ENCODE measurements at places on chromosomes 4 and X.

- DNase-seq, result no peak
Measured at GRCh38 chr4:42280327-42281095, 116.8 kb upstream of the SHISA3 start.

- DNase-seq, result no peak
Measured at GRCh38 chr4:147863111-147863747, 131.3 kb downstream of the ARHGAP10 start.

DNA sequence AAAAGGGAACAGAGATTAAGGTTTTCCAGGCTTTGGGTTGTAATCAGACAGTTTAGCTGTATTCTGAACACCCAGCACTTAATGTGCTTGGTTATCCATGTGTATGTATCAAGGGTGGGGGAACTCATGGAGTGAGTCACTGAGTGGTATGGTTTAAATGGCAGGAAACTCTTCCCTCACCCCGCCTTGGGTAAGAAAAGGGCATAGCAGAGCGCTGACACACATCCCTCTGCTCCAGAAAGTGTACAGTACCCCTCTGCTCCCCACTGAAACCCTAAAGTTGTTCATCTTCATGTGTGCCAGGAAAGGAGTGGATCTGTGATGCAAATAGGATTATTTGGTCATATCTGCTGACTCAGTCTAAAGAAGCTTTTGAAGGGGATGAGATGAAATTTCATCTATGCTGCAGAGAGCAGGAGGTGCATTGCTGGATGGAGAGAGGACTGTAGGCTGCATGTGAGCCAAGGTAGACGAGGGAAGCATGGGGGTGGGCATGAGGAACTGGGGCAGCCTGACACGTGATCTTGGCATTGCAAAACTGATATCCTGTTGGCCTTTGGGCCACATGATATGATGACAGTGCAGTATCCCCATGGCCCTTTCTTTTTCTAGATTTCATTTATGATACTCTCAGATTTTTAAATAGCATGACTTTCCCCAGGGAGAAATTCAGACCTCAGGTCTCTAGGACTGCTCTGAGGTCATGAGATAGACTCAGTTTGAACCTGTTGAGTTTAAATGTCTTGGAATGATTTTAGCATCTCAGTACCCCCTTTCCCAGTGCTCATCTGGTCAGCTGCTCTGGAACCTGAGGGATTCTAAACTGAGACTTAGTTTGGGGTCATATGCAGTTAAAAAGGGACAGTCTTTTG is 84.8 kb downstream of the TMEM164 start:
- no peak for DNase-seq

- no peak for DNase-seq
Measured at GRCh38 chrX:148542481-148543255, 42.3 kb downstream of the AFF2 start.

DNA sequence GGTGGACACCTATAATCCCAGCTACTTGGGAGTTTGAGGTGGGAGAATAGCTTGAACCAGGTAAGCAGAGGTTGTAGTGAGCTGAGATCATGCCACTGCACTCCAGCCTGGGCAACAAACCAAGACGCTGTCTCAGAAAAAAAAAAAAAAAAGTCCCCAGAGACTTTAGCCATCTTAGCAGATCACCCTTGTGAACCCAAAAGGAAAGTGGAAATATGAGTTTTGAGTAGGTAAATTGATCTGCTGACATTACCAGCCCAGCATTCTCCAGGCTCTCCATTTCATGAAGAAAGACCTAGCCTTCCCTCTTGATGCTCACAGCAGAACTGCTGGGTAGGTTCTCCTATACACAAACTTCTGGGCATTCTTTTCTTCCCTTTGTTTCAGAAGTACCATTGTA is 24.5 kb upstream of the HNRNPD start:
- no peak for DNase-seq

DNA sequence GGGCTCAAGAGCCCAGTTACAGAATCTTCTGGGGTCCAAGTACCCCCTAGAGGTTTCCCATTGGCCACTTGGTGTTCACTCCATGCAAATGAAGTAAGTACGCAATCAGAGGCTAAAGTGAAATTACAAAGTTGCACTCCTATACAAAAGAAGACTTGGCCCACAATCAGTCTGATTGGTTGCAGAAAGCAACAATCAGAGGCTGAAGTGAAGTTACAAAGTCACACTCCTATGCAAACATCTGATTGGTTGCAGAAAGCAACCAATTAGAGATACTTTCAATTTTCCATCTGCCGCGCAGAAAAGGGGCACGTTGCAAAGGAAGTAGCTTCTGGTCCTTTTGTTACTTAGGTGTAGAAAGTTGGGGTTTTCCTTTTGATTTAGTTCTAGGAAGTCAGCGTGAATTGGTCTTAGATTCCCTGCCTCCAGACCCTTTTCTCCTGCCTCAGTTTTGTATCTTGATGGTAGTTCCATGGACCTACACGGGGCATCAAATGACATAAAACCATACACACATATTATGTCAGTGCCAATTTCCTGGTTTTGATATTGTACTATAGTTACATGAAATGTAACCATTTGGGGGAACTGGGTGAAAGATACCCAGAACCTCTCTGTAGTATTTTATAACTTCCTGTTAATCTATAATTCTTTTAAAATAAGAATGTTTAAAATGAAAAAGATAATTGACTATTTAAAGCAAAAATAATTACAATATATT is 12.4 kb upstream of the PIN4 start:
- peak; percentile 23 for DNase-seq

DNA sequence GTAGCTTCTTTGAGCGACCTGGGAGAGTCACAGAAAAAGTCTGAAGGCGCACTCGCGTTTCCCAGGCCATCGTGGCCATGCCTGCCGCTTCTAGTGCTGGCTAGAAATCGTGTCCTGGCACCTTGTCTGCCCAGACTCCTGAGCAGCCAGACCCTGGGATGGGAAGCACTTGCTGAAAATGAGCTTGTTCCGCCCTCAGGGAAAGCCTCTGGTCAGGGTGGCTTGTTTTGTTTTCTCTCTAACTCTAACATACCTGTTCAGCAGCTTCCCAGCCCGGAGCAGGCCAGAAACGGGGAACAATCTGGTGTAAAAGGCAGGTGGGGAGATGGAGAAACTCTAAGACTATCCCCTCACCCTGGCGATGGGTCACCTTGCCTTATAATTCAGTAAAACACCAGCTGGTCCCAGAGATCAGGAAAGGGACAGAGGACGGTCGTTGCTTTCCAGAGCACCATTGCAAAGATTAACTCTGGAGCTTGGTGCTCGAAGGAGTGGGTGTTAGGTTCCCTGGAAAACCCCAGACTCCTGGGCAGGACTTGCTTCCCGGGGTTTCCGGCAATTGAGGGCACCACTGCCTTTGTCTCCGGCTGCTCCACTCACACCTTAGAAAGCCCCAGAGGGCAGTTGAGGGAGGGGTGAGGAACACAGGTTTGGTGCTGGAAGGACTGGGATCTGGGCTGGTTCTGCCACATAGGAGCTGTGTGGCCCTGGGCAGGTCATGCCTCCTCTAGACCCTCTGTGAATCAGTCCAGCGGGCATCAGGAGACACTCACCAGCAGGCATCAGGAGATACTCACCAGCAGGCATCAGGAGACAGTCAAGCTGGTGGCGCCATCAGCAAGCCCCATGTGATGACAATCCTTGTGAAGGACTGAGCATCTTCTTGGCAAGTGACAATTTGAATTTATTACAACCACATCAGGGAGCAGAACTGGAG is 4.5 kb upstream of the SH3TC1 start:
- no peak for DNase-seq

GRCh38 chr4:167290678-167291077 is 56.4 kb upstream of the SPOCK3 start:
- no peak for DNase-seq

DNA sequence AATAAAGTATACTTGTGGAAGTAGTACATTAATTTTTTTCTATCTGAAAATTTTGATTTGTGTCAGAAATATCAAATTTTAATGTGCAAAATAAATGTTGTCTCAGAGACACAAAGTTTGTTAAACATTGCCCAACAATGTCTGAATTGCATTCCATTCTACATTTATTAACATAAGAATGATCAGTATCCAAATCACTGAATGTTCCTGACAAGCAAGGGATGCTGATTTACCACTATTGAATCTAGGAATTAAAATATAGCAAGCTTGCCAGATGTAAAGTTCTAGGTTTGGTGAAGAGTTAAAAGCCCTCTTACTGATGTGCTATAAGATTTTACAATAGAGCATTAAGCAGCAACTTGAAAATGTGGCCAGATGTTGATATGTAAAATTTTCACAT is 489.2 kb upstream of the CTSO start:
- DNase-seq, result no peak

DNA sequence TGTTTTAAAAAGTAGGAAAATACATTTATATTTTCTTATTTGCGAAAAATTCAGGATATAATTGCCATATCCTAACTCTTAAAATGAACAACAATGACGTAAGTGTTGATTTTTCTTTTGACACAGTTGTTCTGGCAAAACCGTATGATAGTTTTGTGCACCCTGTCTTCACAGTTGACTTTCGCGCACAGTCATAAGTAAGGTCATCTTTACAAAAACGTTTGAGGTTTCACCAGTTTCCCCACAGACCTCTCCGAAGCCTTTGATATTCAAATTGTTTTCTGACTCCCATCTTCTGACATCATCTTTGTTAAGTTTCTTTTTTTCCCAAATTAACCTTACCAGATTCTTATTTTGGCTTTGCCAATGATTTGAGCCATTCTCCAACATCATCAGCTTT is 48.1 kb upstream of the ATXN3L start:
- no peak for DNase-seq

DNA sequence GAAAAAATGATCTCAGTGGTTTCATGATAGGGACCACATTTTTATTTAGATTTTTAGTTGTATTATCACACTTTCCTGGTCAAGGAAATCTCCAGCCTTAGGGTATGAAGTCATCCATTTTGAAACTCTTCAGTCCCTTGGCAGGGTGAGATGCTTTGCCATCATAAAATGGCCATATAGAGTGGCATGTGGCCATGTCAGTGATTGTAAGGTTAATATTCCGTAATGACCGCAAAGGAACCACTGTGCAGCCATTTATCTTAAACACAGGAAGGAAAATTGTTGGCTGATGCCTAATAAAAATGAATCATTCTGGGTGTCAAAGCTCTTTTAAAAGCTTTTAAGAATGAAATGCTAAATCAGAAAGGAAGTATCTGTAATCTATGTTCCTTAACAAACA is 35.6 kb downstream of the COMMD8 start:
- DNase-seq, result no peak

DNA sequence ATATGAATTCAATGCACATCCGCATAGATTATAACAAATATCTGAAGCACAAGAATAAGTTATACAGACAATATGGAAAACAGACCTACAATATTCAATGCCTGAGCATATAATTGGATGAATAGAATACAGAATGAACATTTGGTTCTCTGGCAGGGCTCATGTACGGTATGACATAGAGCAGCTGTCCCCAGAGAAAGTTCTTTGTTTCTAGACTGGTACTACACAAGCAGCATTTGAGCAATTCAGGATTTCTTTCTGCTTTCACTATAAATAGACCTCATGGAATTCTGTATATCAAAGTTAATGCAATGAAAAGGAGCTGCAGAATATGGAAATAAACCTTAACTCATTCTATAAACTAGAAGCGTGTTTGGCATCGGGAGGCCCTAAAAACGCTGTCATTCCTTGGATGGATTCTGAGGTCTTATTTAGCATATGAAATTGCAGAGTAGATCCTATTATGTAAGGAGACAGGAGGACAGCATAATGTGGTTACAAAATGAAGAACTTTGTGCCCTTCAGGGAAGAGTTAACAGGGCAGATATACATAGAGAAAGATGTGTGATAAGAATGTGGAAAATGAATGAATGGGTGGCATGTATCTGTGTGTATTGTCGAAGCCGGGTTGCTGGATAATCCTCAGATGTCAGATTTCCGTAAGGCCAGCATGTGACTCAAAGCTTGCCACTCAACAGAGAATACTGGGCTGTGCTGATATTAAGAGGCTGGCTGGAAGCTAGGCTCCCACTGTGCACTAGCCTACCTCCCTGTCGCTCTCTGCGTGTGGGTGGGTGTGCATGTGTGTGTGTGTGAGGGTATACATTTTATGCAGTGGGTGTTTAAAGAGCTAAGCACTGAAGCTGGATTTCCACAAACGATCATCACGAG is 103.3 kb upstream of the SLC4A4 start:
- no peak for DNase-seq

DNA sequence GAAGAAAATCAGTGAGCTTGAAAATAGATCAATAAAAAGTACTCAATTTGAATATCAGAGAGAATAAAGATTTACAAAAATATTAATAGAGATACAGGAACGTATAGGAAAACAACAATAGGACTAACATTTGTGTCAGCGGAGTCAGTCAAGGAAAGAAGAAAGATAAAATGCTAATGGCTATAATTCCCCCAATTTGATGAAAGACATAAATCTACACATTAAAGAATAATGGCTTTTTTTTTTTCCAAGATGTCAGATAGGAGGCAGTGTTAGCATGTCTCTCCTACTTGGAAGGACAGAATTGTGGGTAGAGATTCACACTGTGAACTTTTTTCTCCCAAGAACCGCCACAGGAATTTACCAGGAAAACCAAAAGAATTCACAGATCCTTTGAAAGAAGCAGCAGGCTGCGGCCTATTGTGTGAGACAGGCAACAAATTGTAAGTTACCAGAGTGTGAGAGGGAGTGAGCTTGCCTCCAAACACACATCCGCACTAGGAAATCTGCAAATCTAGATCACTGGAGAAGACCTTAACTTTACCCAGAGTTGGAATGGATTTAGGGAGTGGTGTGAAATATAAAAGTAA is 249.9 kb downstream of the PRDM5 start:
- DNase-seq, result no peak

DNA sequence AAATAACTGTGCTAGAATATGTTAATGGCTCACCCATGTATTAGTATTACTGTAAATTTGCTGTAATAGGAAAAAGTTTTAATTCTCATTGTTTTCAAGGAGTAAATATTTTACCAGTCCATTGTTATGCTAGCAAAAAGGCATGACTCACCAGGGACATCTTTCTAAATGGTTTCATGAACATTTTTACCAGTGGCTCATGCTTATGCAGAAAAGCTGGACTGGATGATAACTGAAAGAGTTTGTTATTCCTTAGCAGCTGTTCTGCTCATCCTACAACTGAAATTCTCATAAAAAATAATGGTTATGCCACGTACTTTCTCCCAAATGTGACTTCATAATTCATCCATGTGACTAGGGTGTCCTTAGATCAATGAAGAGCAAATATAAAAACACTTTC is 111.9 kb upstream of the PCDH18 start:
- DNase-seq, result no peak

GRCh38 chr4:150310159-150310895 is 232.1 kb downstream of the DCLK2 start:
- no peak for DNase-seq
